ENCODE measurements at places on chromosomes 7 and 10. TPM values are rescaled to one million over a fixed set of nuclear protein-coding genes. Genes with fewer than 3 reads are reported as not detected.
A peak's percentile ranks its signal among the peaks of the same experiment; 100 is the strongest.

DNA sequence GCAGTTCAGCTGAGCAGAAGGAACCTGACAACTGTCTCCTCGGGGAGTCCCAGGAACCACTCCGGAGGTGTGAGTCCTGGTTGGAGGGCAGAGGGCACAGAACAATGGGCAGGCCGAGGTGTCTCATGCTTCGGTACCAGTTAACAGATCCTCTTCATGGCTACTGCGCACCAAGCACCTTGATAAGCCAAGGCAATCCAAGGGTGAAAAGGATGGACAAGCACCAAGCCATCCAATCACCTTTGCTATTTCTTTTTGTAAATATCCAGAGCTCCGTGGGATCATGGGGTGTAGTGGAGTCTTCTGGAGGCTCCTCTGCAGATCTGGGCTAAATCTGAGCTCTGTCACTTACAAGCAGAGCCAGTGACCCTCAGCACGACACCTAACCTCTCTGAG lies 233.5 kb downstream of the WDR11 start:
- H3K36me3 ChIP-seq = no peaks in the 10 kb centered on the region
- no peak overlapping the region for H3K27ac ChIP-seq
- DNase-seq = no peak
- no peak overlapping the region for H3K4me3 ChIP-seq
- no peaks in the 10 kb centered on the region for H3K4me1 ChIP-seq

MUC3A gene
- total RNA-seq = 28.8 TPM

GFRA1 gene
- total RNA-seq = 14.5 TPM

- no peak overlapping the region for H3K27ac ChIP-seq
- no peak overlapping the region for H3K4me3 ChIP-seq
- DNase-seq = no peak
- no peaks in the 10 kb centered on the region for H3K4me1 ChIP-seq
- peaks cover 41% of the 10 kb centered on the region for H3K27me3 ChIP-seq
- H3K36me3 ChIP-seq = no peaks in the 10 kb centered on the region
These were observed 288.3 kb upstream of the NFE2L3 start for GRCh38 chr7:25863729-25864110.

KIAA1217 gene
- 188 TPM for total RNA-seq

ANKRD2 gene
- not detected for total RNA-seq

- H3K27ac ChIP-seq = no peak overlapping the region
- no peak overlapping the region for H3K4me3 ChIP-seq
- no peak for DNase-seq
- no peaks in the 10 kb centered on the region for H3K27me3 ChIP-seq
- H3K4me1 ChIP-seq = peaks cover 12% of the 10 kb centered on the region
- H3K36me3 ChIP-seq = no peaks in the 10 kb centered on the region
These were observed 147.6 kb downstream of the DIP2C start for GRCh38 chr10:541750-542371.

DNA sequence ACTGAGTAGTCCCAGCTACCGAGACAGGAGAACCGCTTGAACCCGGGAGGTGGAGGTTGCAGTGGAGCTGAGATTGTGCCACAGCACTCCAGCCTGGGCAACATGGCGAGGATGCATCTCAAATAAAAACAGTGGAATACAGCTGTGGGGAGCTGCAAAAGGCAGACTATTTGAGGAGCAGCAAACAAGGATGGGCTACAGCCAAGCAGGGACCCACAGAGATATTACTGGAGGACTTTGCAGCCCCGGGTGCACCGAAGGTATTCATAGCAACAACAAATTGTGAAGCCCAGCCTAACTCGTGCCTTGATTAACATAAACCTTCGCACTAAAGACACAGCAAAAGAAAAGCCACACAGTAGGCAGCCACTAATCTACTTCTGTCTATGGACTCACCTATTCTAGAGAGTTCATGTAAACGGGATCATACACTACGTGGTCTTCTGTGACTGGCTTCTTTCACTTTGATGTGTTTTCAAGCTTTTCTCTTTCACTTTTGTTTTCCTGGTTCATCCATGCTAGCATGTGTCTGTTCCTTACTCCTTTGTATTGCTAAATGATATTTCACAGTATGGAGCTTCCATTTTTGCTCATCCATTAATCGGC lies 34.0 kb downstream of the PODXL start:
- H3K4me3 ChIP-seq = no peak overlapping the region
- H3K36me3 ChIP-seq = no peaks in the 10 kb centered on the region
- H3K4me1 ChIP-seq = no peaks in the 10 kb centered on the region
- no peak for DNase-seq
- H3K27ac ChIP-seq = no peak overlapping the region
- no peaks in the 10 kb centered on the region for H3K27me3 ChIP-seq

SYT15B gene
- total RNA-seq = 3.0 TPM

CNNM1 gene
- 36.1 TPM for total RNA-seq

GRCh38 chr7:88885131-88885530 lies 89.6 kb upstream of the TEX47 start:
- H3K4me1 ChIP-seq = no peaks in the 10 kb centered on the region
- no peak for DNase-seq
- no peaks in the 10 kb centered on the region for H3K27me3 ChIP-seq
- H3K4me3 ChIP-seq = no peak overlapping the region
- H3K27ac ChIP-seq = no peak overlapping the region

DNA sequence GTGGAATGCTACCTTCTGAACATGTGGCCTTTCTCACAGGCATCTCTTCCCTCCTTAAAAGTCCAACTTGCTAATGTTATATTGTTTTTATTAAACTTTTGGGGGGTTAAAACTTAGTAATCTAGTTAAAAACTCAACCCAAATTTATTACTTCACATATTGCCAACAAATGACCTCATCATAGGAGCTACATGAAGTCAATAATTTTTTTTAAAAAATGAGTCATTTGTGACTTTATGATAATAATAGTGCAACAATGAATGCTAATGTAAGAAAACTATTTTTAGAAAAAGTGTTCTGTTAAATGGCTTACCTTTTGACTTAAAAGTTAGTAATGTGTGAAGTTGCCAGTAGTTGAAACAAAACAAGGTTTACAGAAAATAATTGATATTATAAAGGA lies 325.9 kb upstream of the FZD1 start:
- no peaks in the 10 kb centered on the region for H3K27me3 ChIP-seq
- H3K4me3 ChIP-seq = no peak overlapping the region
- no peaks in the 10 kb centered on the region for H3K4me1 ChIP-seq
- DNase-seq = no peak
- no peaks in the 10 kb centered on the region for H3K36me3 ChIP-seq

ELFN1 gene
- total RNA-seq = 2.0 TPM

- H3K27me3 ChIP-seq = no peaks in the 10 kb centered on the region
- H3K4me3 ChIP-seq = no peak overlapping the region
- no peaks in the 10 kb centered on the region for H3K36me3 ChIP-seq
- DNase-seq = no peak
- peak overlapping the region; percentile 71 for H3K27ac ChIP-seq
These were observed 21.3 kb downstream of the TSPAN15 start for GRCh38 chr10:69472544-69472943.

- H3K36me3 ChIP-seq = no peaks in the 10 kb centered on the region
- H3K4me1 ChIP-seq = no peaks in the 10 kb centered on the region
- no peaks in the 10 kb centered on the region for H3K27me3 ChIP-seq
- H3K4me3 ChIP-seq = no peak overlapping the region
- no peak overlapping the region for H3K27ac ChIP-seq
- DNase-seq = no peak
These were observed 40.5 kb downstream of the ANLN start for GRCh38 chr7:36430186-36430585.

PLAU gene
- total RNA-seq = 7.1 TPM

DNA sequence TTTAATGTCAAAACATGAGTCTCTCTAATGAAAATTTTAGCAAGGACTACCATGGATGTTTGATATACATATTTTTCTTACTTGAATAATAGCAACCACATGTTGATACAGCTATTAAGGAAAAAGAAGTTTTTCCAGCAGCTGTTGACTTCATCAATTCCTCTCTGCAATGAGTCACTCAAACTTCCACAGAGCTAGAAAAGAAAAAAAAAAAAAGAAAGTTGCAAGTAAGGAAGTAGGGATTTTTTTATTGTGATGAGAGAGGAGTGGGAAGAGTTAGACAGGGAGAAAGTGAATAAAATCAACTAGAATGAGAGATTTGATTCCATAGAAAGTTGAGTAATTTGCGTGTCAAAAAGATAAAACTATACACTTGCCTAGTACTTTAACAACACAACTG lies 46.2 kb downstream of the CAV1 start:
- H3K27ac ChIP-seq = no peak overlapping the region
- no peaks in the 10 kb centered on the region for H3K36me3 ChIP-seq
- H3K27me3 ChIP-seq = no peaks in the 10 kb centered on the region
- no peaks in the 10 kb centered on the region for H3K4me1 ChIP-seq
- no peak for DNase-seq

DNA sequence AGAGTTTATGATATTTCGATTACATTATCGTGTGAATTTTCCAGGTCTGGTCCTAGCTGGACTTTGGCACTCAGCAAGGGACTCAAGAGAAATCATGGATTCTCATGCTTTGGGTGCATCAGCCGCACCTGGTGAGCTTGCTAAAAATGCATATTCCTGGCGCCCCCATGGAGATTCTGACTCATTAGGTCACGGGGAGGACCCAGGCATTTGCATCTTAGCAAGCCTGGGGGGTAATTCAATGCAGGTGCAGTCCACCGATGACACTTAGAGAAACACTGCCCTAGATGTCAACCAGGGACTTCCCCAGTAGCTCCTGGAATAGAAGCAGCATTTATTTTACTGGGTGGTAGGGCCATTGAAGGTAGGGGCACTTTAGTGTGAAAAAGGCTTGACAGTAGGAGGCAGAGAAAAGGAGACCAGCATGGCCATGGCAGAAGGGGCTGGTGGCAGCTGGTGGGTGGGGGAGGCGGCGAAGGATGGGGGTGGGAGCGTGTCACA lies 29.9 kb upstream of the PDCD4 start:
- DNase-seq = no peak
- H3K27ac ChIP-seq = peak overlapping the region; percentile 25
- H3K36me3 ChIP-seq = no peaks in the 10 kb centered on the region
- peaks cover 28% of the 10 kb centered on the region for H3K4me1 ChIP-seq
- no peak overlapping the region for H3K4me3 ChIP-seq

GRCh38 chr10:76514869-76515268 lies 1083.4 kb downstream of the LRMDA start:
- H3K27ac ChIP-seq = no peak overlapping the region
- no peaks in the 10 kb centered on the region for H3K4me1 ChIP-seq
- H3K4me3 ChIP-seq = no peak overlapping the region

GRCh38 chr10:79268161-79268601 lies 79.1 kb upstream of the PPIF start:
- no peak overlapping the region for H3K27ac ChIP-seq
- no peaks in the 10 kb centered on the region for H3K36me3 ChIP-seq
- peaks cover 14% of the 10 kb centered on the region for H3K4me1 ChIP-seq

- no peak overlapping the region for H3K4me3 ChIP-seq
- no peak for DNase-seq
- H3K4me1 ChIP-seq = no peaks in the 10 kb centered on the region
- no peaks in the 10 kb centered on the region for H3K36me3 ChIP-seq
These were observed 40.3 kb downstream of the PRF1 start for GRCh38 chr10:70562036-70562755.

PRKG1 gene
- 9.0 TPM for total RNA-seq

- no peak overlapping the region for H3K4me3 ChIP-seq
- no peak overlapping the region for H3K27ac ChIP-seq
- H3K36me3 ChIP-seq = peaks cover 18% of the 10 kb centered on the region
- H3K4me1 ChIP-seq = no peaks in the 10 kb centered on the region
- DNase-seq = no peak
These were observed 20.2 kb upstream of the CYREN start for GRCh38 chr7:135190703-135191102.

EBLN1 gene
- not detected for total RNA-seq

ZNF438 gene
- 1.5 TPM for total RNA-seq

- no peaks in the 10 kb centered on the region for H3K36me3 ChIP-seq
- no peak overlapping the region for H3K27ac ChIP-seq
- H3K27me3 ChIP-seq = no peaks in the 10 kb centered on the region
- no peak overlapping the region for H3K4me3 ChIP-seq
- no peak for DNase-seq
- H3K4me1 ChIP-seq = no peaks in the 10 kb centered on the region
These were observed 4.7 kb upstream of the ATP6V0A4 start for GRCh38 chr7:138802706-138803105.

DNA sequence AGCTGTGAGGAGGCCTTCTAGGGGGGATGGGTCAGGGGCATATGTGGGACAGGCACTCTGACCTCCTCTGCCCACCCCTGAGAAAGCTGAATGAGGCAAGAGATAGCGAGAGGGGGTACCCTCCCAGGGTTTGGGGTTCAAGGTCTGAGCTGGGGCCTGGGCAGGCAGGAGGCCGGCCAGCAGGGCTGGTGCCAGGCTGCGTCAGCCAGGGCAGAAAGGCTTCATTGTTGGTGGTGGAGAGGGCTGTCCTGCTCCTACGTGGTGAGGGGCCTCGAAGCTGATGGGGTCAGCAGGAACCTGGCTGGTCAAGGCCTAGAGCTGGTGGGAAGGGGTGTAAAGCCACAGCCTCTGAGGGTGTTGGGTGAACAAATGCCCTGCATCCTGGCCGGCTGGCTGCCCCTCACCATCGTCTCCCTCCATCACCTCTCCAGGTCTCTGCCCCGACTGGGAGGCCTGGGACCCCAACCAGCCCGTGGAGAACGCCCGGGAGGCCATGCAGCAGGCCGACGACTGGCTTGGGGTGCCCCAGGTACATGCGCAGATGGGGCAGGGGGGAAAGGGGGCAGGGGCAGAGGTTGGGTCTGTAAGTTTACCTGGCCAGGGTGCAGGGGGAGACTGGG lies 6.6 kb downstream of the FLNC start:
- H3K36me3 ChIP-seq = no peaks in the 10 kb centered on the region
- H3K27ac ChIP-seq = no peak overlapping the region
- H3K27me3 ChIP-seq = no peaks in the 10 kb centered on the region

DNA sequence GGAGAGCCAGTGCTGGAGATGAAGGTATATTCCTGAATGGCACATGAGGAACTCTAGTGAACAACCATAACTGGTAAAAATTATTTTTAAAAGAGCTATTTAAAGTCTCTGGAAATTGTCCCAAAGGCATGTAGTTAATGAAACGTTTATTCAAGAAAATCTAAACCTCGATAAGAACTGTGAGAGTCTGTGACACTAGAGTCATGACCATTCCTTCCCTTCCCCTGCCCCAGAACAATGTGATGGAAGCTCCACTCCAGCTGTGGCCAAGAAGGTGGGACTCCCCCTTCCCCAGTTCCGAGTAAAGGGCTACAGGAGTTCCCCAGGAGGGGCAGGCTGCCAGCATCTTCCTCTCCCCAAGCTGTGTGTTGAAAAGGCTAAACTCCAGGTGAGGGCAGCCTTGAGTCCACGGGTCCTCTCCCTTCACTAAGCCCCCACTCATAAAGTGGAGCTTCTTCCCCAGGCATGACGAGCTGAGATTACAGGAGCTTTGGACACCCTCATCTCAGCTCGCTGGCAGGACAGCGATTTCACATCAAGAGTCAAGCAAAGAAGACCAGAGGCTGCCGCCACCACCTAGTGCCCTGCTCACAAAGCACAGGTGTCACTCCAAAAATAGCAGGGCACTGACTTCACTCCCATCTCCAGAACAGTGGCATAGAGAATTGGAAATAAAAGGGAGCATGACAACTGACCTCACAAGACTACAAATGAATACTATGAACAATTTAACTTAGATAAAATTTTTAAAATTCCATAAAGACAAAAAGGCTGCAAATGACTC lies 68.5 kb downstream of the NHLRC2 start:
- no peaks in the 10 kb centered on the region for H3K36me3 ChIP-seq
- no peaks in the 10 kb centered on the region for H3K27me3 ChIP-seq
- H3K4me3 ChIP-seq = no peak overlapping the region
- peaks cover 6% of the 10 kb centered on the region for H3K4me1 ChIP-seq
- DNase-seq = no peak

SLIT1 gene
- 0.59 TPM for total RNA-seq

Measured in prostate gland (tissue), 2 donors.